ENCODE measurements at places on chromosomes 12 and 14. TPM values are rescaled to one million over a fixed set of nuclear protein-coding genes. Genes with fewer than 3 reads are reported as not detected.
A peak's percentile ranks its signal among the peaks of the same experiment; 100 is the strongest.

Gene RHNO1
- 9.6 TPM for total RNA-seq

- DNase-seq: peak; percentile 93
Observed at GRCh38 chr14:73633116-73634010, 11.4 kb upstream of the DNAL1 start.

Gene TRIM9
- 0.58 TPM for total RNA-seq

- no peak for DNase-seq
Observed at GRCh38 chr14:91246051-91246852, 1.7 kb upstream of the GPR68 start.

DNA sequence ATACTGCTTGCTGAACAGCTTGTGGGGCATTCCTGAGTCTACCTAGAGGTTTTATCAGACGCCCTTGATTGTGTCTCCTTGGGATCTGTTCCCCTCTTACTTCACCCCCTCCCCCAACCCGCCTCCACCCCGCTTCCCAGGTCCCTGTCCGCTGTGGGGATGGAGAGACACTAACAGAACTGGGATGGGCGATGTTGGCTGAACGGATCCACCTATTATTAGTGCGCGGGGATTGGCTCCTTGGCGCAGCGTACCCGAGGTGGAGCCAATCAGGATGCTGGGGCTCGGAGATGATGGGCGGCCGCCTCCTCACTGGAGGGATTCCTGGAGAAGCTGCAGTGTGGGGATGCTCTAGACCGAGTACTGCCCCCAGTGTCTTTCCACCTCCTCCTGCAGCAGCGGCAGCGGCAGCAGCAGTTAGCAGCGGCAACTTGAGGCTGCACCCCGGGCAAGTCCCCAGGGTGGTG, at the start of gene SYT1:
SYT1 (plus strand) TSS at position 372 of the 467 bp plus-strand sequence.
- no peak for DNase-seq

Gene DAO
- not detected for total RNA-seq

- DNase-seq: no peak
Observed at GRCh38 chr14:77372304-77372841, 4.5 kb downstream of the TMED8 start.

- DNase-seq: no peak
Observed at GRCh38 chr14:69094481-69094880, 58.4 kb downstream of the DCAF5 start.

DNA sequence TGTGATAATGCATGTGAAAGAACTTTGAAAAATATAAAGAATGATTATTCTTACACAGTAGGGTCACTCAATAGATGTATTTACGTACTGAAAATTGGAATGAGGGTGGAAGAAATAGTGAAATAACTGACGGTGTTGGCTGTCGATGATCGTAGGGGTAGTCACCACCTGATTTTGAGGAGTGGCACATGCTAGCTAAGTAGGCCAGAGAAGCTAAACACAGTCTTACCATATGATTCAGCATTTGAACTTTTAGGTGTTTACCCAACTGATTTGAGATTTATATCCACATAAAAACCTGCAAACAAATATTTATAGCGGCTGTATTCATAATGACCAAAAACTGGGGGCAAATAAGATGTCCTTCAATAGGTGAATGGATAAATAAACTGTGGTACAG, 47.6 kb upstream of the HIF1A start:
- no peak for DNase-seq

GRCh38 chr12:81520064-81520945, 238.8 kb downstream of the PPFIA2 start:
- DNase-seq: no peak

DNA sequence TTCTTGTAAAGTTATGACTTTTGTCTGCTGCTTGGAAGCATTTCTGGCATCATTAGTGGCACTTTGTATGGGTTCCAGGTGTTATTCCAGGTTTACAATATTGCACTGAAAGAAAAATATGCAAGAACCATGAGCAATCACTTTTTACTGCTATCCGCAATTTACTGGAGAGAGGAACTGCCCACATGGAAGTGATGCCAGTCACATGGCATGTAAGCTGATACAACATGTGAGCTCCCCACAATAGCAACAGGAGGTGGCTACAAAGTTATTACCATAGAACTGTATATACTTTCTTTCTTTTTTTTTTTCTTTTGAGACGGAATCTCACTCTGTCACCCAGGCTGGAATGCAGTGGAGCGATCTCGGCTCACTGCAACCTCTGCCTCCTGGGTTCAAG, 1012.1 kb downstream of the BCL11B start:
- DNase-seq: no peak

GRCh38 chr14:85075694-85076476, 454.1 kb upstream of the FLRT2 start:
- DNase-seq: no peak

DNA sequence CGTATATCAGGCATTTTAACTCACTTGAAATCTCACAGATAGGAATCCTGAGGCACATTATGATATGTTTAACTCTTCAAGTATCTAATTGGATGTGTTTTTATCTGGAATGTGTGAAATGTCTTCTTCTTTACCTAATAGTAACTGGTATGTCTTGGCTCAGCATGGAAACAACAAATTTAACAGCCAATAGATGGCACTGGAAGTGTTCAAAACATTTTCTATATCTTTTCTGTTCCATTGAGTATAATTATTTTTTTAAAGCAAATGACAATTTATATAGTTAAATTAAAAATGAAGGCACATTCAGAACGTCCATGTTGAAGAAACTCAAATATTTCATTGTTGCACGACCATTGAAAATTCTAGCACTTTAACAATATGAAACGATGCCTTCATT, 164.6 kb upstream of the SLC16A7 start:
- no peak for DNase-seq

Gene ADAM21
- total RNA-seq: not detected

DNA sequence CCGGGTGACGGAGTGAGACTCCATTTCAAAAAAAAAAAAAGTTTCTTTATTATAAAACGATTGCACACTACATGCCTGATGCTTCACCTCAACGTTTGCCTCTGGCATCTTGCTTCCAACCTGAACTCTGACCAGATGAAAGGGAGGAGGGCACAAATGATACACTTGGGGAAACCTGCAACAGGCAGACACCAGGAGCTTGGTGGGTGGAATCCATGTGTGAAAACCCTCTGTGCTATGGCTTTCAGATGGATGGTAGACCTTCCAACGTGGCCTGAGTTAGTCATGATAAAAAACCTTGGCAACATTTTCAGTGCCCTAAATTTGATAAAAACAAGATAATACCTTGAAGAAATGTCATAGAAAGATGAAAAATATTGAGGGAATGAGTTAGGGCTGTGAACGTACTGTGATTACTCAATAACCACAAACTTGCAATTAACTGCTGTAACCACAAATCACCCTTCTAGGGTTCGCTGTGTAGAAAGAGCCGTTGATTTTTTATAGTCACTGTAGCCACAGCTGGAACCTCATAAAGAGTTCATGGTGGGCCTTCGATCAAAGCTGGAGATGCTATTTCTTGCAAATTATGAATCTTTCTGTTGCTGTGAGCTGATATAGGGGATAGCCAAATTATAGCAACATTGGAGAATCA, 26.1 kb upstream of the GZMB start:
- DNase-seq: no peak

- DNase-seq: no peak
Observed at GRCh38 chr14:55000381-55000780, 26.5 kb downstream of the WDHD1 start.

Gene KSR2
- total RNA-seq: under 0.01 TPM

DNA sequence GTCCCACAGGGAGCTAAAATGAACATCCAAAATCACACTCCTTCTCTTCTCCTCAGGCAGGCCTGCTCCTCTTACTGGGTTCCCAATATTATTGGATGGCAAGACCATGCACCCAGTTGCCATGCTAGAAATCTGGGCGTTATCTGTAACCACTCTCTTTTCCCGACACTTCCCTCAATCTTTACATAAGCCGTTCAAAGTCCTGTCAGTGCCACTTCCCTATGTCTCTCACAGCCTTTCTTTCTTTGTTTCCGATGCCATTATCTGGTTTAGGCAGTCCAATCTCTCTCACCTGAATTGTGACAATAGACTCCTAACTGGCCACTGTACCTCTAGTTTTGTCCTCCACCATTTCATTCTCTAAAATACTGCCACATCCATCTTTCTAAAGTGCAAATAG, 24.1 kb downstream of the SNRPF start:
- DNase-seq: no peak

All from esophagus muscularis mucosa (tissue), 4 donors.